ENCODE measurements at places on chromosomes 6 and 20.

DNA sequence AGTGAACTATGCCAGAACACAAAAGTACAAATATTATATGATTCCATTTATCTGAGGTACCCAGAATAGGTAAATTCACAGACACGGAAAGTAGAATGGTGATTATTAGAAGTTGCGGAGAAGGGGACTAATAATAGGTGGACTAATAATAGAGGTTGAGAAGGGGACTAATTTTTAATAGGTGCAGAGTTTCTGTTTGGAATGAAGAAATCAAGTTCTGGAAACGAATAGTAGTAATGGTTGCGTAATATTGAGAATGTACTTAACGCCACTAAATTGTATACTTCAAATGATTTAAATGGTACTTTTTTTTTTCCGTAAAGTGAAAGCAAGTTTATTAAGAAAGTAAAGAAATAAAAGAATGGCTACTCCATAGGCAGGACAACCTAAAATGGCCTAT is 33.2 kb downstream of the B4GALT5 start:
- H3K4me3 ChIP-seq: no peak overlapping the region
- no peak overlapping the region for H3K27ac ChIP-seq

DNA sequence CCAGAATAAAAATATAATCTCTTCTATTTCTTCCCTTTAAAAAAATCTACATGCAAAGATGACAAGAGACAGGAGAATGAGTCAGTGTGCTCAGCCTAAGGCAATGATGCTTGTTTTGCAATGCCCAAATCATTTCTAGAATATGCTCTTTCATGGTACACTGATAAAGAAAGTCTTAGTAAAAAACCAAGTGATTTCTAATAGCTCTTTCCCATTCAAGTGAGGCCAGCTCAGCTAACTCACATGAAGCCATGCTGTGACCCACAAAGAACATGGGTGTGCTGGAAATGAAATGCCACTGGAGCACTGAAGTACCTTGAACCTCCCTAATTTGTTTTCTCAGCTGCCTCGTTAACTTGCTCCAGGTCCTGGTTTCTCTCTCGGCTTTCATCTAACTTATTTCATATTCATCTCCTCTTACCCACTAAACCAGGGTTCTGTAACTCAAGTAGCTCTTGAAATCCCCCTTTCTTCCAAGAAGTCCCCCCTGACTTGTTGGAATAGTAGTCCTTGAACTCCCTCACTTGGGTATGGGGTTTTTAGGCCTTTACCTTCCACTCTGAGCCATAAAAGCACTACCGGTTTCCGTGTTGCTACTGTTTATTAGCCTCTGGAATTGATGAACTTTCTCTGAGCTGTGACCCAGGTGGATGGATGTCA is 92.7 kb downstream of the IRF4 start:
- H3K4me1 ChIP-seq: no peaks in the 10 kb centered on the region
- no peak for DNase-seq

GRCh38 chr6:141736104-141736503 is 396.6 kb upstream of the GJE1 start:
- H3K27ac ChIP-seq: no peak overlapping the region
- no peak for DNase-seq
- no peaks in the 10 kb centered on the region for H3K4me1 ChIP-seq
- no peaks in the 10 kb centered on the region for H3K36me3 ChIP-seq
- no peaks in the 10 kb centered on the region for H3K27me3 ChIP-seq
- H3K4me3 ChIP-seq: no peak overlapping the region

DNA sequence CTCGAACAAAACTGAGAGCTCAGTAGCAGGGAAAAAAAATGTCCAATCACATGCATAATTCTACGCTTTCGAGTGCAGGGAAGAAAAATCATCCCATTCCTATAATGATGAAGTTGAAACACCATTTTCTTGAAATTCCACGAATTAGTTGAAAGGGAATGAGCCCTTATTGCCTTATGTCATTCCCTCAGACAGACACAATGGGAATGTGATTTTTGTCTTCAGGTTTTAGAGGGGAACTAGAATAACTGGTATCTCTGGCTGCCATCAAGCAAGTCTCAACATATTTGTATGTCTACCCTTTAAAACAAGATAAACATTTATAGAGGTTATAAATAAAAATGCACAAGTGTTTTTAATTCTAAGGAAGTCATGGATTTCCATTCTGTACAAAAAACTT is 87.9 kb downstream of the KIF13A start:
- H3K27ac ChIP-seq: no peak overlapping the region
- no peak for DNase-seq
- no peaks in the 10 kb centered on the region for H3K4me1 ChIP-seq
- H3K27me3 ChIP-seq: no peaks in the 10 kb centered on the region
- peaks cover 36% of the 10 kb centered on the region for H3K36me3 ChIP-seq

DNA sequence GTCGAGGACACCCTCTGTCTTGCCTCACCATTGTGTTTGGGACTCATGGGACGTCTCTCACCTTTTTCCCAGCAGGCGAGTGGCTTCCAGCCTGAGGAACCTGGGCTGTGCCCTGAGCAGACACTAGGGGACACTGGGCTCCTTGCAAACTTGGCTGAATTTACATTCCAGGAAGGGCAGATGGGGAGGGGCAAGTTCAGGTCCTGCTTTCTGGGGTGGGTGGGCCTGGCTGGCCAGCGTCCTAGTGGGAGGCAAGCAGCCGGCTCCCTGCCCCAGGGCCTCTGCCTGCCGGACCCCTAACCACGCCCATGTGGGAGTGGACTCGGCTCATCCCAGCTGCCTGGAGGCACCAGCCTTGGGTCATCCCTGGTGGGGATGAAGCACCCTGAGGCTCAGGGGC is 48.2 kb upstream of the MLN start:
- H3K4me3 ChIP-seq: no peak overlapping the region
- peak; percentile 95 for DNase-seq
- H3K27ac ChIP-seq: no peak overlapping the region
- H3K36me3 ChIP-seq: no peaks in the 10 kb centered on the region

GRCh38 chr6:81126150-81126549 is 626.3 kb downstream of the TENT5A start:
- H3K27me3 ChIP-seq: no peaks in the 10 kb centered on the region
- H3K36me3 ChIP-seq: no peaks in the 10 kb centered on the region
- no peak for DNase-seq
- H3K4me1 ChIP-seq: no peaks in the 10 kb centered on the region
- no peak overlapping the region for H3K27ac ChIP-seq
- H3K4me3 ChIP-seq: no peak overlapping the region

GRCh38 chr6:80343511-80343910 is 237.0 kb downstream of the BCKDHB start:
- no peaks in the 10 kb centered on the region for H3K36me3 ChIP-seq
- H3K4me1 ChIP-seq: no peaks in the 10 kb centered on the region
- no peak overlapping the region for H3K4me3 ChIP-seq
- H3K27me3 ChIP-seq: no peaks in the 10 kb centered on the region
- no peak overlapping the region for H3K27ac ChIP-seq
- DNase-seq: no peak

DNA sequence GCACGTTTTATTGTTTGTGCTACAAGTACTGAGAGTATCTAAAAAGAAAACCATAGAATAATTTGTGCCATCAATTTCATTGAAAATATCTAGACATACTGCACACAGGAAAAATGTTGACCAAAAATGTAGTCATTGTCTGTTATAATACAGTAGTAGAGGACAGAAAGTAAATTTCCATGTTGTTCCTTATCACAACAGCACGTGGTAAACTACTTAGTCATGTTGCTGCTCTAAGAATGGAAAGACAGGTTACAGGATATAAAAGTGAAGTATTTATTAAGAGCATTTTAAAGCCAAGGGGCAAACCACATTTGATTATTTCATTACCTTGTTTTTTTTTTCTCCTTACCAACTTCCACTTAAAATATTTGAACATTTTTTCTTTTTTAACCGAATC is 89.0 kb upstream of the CEP85L start:
- no peak overlapping the region for H3K27ac ChIP-seq
- DNase-seq: no peak
- no peaks in the 10 kb centered on the region for H3K4me1 ChIP-seq
- no peaks in the 10 kb centered on the region for H3K27me3 ChIP-seq
- no peak overlapping the region for H3K4me3 ChIP-seq
- H3K36me3 ChIP-seq: no peaks in the 10 kb centered on the region

GRCh38 chr6:19879663-19880062 is 42.5 kb downstream of the ID4 start:
- no peak for DNase-seq
- H3K27me3 ChIP-seq: no peaks in the 10 kb centered on the region
- H3K27ac ChIP-seq: no peak overlapping the region
- no peaks in the 10 kb centered on the region for H3K36me3 ChIP-seq
- H3K4me3 ChIP-seq: no peak overlapping the region

GRCh38 chr6:157989541-157990289 is 8.1 kb downstream of the SYNJ2 start:
- no peak overlapping the region for H3K27ac ChIP-seq
- H3K36me3 ChIP-seq: no peaks in the 10 kb centered on the region
- H3K4me1 ChIP-seq: peaks cover 9% of the 10 kb centered on the region
- no peaks in the 10 kb centered on the region for H3K27me3 ChIP-seq
- H3K4me3 ChIP-seq: no peak overlapping the region

- no peaks in the 10 kb centered on the region for H3K27me3 ChIP-seq
- H3K36me3 ChIP-seq: no peaks in the 10 kb centered on the region
- H3K27ac ChIP-seq: no peak overlapping the region
- H3K4me3 ChIP-seq: no peak overlapping the region
These were observed 205.2 kb upstream of the MARCKS start for GRCh38 chr6:113651920-113652319.

DNA sequence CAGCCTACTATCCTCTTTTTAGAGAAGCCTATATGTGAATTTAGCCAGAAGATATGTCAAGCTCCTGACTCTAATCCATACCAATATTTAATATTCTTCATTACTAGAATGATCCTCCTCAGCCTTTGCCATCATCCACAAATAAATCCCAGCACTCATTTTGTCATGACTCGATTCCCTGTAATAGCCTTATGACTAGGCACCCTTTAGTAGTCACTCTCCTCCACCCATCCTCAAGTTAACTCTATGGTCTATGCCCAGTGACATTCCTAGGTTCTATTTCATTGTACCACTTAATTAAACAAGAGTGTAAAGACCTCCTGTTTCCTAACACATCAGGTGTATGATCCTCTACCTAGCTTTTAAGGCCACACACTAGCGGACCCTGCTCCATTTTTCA is 450.4 kb upstream of the CITED2 start:
- no peak for DNase-seq
- no peak overlapping the region for H3K4me3 ChIP-seq
- no peaks in the 10 kb centered on the region for H3K27me3 ChIP-seq
- no peak overlapping the region for H3K27ac ChIP-seq
- no peaks in the 10 kb centered on the region for H3K4me1 ChIP-seq

DNA sequence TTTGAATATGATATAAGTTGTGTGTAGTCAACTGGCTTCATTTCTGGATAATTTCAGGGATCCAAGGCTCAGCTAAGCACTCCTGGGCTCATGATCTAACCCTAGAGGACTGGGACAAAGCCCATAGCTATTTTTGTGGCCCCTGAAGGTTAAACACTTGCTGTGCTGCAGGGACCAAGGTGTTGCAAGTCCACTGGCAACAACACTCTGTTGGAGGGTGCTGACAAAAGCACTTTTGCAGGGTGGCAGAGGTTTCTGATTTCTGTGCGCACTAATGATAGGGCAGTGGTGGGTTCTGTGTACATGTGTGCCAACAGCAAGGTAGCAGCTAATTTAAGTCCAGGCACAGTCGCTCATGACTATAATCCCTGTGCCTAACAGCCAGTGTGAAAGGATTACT is 445.3 kb upstream of the SYNCRIP start:
- DNase-seq: no peak
- H3K4me1 ChIP-seq: no peaks in the 10 kb centered on the region
- H3K36me3 ChIP-seq: no peaks in the 10 kb centered on the region
- no peak overlapping the region for H3K27ac ChIP-seq

All from endodermal cell (in vitro differentiated cells).